Central memory CD4-positive, alpha-beta T cell (primary cell): ENCODE measurements at places on chromosomes 7 and 10.

GRCh38 chr10:22489975-22490374 is 144.7 kb downstream of the SPAG6 start:
- DNase-seq = no peak

GRCh38 chr10:98924526-98924925 is 311.1 kb downstream of the HPSE2 start:
- no peak for DNase-seq

GRCh38 chr7:74033372-74034311 is 5.7 kb downstream of the ELN start:
- no peak for DNase-seq

GRCh38 chr10:69516796-69517195 is 56.4 kb downstream of the NEUROG3 start:
- DNase-seq = no peak

DNA sequence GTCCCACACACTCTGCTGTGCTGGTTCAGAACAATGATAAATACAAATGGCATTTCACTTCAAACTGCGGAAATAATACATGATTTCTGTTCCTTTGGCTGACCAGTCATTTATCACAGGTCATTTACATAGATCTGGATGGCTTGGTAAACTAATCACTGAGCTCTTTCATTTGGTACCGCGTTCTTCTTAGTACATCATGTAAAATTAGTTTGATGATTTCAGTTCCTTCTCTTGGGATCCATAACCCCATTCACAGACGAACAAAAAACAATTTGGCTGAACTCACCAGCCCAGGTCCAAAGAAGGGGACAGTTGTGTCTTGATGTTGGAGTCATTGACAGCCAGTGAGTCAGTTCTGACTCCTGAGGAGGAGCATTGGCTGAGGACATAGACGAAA is 689.8 kb downstream of the INHBA start:
- DNase-seq = no peak

DNA sequence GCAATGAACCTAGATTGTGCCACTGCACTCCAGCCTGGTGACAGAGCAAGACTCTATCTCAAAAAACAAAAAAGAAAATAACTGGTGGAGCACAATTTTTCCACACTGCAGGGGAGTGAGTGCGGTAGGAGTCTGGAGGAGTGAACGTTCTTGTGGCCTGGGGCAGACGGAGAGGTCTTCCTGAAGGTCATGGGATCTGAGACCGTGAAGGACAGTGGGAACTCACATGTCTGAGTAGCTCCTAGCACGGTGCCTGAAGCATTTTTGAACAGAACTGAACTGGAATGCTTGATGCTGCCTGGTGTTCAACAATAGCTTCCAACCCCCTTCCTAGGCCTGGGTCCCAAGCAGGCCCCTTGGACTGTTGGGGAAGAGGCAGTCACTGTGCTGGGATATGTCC is 84.3 kb upstream of the PODXL start:
- DNase-seq = no peak

- no peak for DNase-seq
Observed at GRCh38 chr10:33249659-33250345, 84.7 kb downstream of the NRP1 start.

DNA sequence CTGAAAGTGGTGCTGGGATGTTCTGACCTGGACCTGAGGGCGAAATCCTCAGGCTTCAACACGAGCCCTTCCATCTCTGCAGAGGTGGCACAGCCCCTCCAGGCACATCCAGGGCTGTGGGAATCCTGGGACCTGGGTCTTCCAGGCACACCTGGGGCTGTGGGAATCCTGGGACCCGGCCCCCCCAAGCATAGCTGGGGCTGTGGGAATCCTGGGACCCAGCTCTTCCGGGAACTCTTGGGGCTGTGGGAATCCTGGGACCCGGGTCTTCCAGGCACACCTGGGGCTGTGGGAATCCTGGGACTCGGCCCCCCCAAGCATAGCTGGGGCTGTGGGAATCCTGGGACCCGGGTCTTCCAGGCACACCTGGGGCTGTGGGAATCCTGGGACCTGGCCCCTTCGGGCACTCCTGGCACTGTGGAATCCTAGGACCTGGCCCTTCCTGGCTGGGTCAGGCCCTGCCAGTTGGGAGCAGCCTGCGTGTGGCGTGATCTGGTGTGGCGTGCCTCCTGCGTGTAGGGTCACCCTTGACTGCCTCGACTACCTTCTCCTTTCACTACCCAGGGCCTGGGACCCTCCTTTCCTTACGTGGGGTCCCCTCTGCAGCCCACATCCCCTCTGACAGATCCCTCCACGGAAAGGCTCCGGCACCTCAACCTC is 124.0 kb downstream of the WDR37 start:
- DNase-seq = no peak

- no peak for DNase-seq
Observed at GRCh38 chr7:114944745-114945625, 23.1 kb downstream of the MDFIC start.

DNA sequence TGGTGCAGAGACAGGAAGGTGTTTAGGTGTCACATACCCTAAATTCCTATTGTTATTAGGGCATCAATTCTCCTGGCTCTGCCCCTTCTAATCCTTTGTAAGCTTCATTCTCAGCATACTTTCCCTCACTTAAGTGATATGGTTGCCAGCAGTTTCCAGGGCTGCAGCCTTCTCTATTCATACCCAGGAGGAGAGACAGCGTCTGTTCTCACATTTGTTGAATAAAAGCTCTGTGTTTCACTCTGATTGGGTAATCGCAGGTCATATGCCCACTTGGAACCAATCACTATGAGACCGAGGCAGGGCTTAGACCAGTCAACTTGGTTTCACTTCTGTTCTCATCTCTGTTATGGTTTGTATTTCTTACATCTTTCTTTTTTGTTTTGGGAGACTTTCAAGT is 109.6 kb upstream of the MTPN start:
- DNase-seq = peak; percentile 15

- no peak for DNase-seq
Observed at GRCh38 chr7:115822380-115822779, 208.2 kb downstream of the TFEC start.

DNA sequence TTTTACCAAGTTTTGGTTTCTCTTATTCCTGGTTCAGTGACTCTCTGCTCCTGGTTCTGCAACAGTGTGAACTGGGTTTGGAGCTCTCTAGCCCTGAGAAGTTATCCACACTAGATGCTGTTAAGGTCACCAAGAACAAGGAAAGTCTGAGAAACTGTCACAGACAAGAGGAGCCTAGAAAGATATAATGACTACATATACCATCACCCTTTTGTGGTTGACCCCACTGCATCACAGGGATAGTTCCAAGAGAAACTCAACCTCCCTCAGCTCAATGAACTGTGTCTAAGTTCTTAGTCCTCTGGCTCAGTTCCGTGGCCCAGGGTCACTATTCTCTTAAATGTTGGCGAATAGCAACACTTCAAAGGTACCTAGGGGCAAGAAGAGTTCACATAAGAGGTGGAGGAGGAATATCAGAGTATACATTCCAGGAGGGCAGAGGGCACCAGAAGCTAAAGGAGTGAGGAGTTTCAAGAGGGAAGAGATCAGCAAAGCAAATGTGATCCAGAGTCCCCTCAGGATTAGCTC is 171.5 kb downstream of the BUB3 start:
- no peak for DNase-seq

- DNase-seq = no peak
Observed at GRCh38 chr7:158372400-158373342, 215.0 kb downstream of the PTPRN2 start.

DNA sequence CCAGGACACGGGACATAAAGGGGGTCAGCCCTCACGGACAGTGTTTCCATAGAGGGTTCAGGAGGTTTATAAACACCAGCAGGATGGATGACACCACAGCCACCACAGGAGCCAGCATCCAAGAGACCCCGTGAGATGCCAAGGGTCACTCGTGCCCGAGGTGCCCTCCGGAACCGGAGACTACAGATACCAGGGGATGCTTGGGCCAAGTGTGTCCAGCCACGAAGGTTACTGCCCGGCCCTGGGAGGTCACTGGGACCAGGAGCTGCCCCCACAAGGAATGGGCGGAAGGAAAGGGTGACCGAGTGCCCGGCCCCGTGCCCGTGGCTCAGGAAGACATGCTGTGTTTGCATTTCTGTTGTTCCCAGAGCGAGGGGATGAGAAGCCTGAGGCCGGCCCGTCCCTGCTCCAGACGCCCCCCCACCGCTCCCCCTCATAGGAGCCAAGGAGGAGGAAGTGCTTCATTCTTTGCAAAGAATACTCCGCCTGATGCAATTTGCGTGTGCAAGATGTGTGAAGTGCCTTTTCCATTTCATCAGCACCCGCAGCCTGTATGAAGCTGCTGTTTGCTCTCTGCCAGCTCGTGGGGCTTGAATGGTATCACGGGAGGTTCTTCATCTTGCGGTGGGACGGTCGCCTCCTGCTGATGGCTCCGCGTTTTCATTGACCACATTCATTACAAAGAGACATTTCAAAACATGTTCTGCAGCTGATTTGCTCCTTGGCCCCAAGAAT is 176.4 kb downstream of the ELFN1 start:
- DNase-seq = no peak

DNA sequence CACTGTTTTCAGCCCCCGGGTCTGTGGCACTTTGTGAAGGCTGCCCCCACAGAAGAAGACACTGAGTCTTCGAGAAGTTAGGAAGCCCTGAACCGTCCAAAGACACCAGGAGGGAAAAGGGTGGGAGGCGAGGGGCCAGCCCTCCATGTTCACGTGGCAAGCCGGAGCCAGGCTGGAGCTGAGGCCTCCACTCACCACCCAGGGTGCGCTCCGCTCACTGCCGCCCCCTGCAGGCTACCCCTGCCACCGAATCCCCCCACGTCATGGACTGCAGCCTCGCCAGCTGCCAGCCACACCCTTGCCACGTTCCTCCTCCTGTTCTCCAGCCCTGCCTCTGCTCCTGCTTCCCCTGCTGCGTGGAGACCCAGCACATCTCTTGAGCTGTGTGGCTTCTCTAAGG is 59.0 kb upstream of the EN2 start:
- DNase-seq = no peak

DNA sequence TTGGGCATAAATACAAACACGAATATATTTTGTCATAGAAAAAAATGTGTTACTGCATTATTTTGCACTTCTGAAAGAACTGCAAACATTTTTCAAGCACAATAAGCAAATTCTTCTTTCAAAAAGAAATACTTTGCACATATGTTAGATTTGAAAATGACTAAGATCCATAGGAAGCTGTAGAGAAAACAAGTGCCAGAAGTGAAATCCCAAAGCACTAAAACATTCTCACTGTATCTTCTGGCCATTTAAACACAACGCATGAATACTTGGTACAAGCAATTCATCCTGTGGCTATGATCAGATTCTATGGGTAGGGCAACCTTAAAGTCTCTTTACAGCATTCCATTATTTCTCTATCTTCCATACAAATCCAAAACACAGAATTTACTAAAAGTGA is 225.4 kb upstream of the IMMP2L start:
- no peak for DNase-seq

GRCh38 chr10:69957886-69958555 is 94.6 kb upstream of the MACROH2A2 start:
- no peak for DNase-seq

- no peak for DNase-seq
Observed at GRCh38 chr10:70590655-70591416, 11.7 kb downstream of the PRF1 start.

DNA sequence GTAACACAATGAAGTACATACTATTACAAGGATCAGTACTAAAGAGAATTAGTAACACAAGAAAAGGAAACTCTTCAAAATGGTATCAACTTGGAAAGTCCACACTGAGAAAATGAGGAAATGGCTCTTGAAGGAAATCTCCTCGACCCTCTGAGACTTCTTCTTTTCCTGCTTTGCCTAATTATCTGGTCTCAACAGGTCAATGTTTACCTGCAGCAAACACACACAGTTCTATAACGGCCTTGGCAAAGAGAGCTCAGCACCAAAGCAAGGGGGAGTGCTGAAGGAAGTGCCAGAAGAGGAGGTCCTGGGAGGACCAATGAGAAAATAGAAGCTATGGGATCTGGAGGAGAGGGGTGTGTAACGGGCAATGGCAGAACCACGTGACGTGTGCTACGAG is 21.9 kb downstream of the CHCHD3 start:
- no peak for DNase-seq

DNA sequence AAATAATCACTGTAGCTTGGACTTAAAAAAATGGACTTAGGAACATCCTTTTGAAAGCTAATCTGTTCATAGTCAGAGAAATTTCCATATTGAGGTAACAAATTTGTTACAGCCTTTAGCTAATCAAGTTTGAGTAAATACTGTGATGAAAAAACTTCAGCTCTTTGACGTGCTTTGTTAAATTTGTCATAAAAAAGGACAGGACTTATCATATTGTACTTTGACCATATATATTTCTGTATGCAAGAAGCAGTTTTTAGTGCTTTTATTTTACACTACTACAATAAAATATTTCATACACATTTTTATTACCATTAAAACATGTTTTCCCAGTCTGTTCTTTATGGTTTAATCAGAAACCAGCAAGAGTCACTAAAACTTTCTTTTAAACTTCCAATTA is 14.5 kb upstream of the CYCS start:
- DNase-seq = no peak

DNA sequence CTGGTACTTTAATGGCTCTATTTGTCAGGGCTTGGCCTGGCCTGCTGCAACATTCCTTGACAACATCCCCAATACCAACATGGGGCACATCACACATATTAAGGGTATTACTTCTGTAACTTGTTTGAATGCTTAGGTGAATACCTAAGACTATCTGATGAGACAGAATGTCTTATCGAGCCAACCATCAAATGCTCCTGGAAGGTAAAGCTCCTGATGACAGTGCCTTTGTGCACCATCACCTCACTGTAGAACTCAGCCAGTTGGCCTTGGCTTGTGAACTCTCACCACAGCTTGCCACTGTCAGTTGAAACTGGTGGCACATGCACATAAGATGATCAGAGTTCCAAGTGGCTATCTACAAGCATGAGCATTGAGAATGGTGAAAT is 3.7 kb upstream of the MYO1G start:
- no peak for DNase-seq

DNA sequence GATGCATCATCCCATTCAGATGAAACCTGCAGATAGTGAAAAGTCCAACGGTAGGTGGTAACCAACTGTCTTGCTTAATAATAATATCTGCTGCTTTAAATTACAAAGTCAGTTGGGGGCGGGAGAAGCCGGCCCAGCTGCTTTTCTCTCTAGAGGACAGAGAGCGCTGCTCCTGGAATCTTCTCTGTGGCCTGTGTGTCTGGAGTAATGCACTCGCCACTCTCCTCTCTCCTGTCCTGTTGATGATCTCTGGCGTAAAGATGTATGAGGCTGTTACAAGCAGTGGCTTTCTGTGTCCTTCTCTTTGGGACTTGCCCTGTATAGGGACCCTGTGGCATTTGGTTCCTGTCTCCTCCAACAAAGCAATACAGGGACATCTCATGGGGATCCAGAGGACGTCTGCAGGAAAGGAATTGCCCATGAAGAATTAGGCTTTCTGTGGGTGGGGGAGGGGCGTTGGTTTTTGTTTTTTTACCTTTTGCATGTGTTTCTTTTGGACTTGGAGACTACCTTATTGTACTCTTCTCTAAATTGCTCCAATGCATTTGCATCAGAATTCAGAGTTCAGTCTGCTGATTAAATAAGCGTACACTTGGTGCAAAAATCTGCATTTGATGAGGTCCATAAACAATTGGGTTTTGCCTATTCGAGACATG is 231.6 kb downstream of the CELF2 start:
- DNase-seq = no peak

GRCh38 chr10:34449836-34450235 is 365.3 kb downstream of the PARD3 start:
- no peak for DNase-seq
